Choroid plexus epithelial cell (primary cell): ENCODE measurements at places on chromosomes 12 and 14.

- DNase-seq = peak; percentile 57
Observed at GRCh38 chr12:86683568-86684304, 427.5 kb upstream of the MGAT4C start.

DNA sequence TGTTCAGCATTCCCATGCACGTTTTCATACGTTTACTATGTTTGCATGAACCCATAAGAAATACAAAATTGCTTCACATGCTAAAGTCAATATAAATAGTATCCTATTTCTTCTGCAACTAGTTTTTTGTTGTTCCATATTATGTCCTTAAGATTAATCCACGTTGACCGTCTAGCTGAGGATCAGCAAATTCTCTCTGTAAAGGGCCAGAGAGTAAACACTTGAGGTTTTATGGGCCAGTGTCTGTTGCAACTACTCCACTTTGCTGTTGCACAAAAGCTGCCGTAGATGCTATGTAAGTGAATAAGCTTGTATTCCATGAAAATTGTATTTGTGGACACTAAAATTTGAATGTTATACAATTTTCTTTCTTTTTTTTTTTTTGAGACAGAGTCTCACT lies 21.1 kb upstream of the PITPNM2 start:
- DNase-seq = no peak

- DNase-seq = no peak
Observed at GRCh38 chr12:125256634-125256936, 191.3 kb downstream of the AACS start.

DNA sequence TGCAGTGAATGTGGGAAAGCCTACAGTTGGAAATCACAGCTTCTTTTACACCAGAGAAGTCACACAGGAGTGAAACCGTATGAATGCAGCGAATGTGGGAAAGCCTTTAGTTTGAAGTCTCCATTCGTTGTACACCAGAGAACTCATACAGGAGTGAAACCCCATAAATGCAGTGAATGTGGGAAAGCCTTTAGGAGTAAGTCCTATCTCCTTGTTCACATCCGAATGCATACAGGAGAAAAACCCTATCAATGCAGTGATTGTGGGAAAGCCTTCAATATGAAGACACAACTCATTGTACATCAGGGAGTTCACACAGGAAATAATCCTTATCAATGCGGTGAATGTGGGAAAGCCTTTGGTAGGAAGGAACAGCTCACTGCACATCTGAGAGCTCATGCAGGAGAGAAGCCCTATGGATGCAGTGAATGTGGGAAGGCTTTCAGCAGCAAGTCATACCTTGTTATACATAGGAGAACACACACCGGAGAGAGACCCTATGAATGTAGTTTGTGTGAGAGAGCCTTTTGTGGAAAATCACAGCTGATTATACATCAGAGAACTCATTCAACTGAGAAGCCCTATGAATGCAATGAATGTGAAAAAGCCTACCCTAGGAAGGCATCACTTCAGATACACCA lies 24.6 kb downstream of the ZNF26 start:
- DNase-seq = no peak

DNA sequence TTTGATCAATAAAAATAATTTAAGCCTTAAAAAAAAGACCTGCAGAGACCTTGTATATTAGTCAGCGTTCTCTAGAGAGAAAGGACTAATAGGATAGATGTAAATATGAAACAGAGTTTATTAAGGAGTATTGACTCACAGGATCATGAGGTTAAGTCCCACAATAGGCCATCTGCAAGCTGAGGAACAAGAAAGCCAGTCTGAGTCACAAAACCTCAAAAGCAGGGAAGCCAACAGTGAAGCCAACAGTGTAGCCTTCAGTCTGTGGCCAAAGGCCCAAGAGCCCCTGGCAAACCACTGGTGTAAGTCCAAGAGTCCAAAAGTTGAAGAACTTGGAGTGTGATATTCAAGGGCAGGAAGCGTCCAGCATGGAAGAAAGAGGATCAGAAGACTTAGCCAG lies 66.3 kb downstream of the TBX5 start:
- no peak for DNase-seq

- no peak for DNase-seq
Observed at GRCh38 chr12:13198241-13198640, 1.7 kb downstream of the EMP1 start.

GRCh38 chr12:18578191-18578590 lies 159.6 kb downstream of the PLCZ1 start:
- DNase-seq = peak; percentile 39

DNA sequence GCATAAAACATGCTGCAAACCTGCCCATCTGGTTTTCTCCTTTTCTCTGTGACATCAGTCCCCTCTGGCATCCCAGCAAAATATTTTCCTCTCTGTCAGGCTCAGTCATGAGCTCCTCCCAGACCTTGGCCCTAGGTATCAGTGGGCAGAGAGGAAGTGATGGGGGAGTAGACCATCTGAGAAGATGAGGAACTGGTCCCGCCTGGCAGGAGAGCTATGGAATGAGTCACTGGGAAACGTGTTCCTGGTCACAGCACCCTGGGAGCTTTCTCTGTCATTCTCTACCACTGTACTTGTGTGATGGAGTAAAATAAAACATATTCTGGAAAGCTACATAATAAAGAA lies 5.0 kb upstream of the SRSF9 start:
- DNase-seq = peak; percentile 43

- DNase-seq = no peak
Observed at GRCh38 chr12:97160277-97160676, 253.2 kb downstream of the NEDD1 start.

GRCh38 chr12:54355104-54355815 lies 9.0 kb downstream of the GPR84 start:
- no peak for DNase-seq

GRCh38 chr12:51529651-51529970 lies 61.4 kb upstream of the SCN8A start:
- no peak for DNase-seq

DNA sequence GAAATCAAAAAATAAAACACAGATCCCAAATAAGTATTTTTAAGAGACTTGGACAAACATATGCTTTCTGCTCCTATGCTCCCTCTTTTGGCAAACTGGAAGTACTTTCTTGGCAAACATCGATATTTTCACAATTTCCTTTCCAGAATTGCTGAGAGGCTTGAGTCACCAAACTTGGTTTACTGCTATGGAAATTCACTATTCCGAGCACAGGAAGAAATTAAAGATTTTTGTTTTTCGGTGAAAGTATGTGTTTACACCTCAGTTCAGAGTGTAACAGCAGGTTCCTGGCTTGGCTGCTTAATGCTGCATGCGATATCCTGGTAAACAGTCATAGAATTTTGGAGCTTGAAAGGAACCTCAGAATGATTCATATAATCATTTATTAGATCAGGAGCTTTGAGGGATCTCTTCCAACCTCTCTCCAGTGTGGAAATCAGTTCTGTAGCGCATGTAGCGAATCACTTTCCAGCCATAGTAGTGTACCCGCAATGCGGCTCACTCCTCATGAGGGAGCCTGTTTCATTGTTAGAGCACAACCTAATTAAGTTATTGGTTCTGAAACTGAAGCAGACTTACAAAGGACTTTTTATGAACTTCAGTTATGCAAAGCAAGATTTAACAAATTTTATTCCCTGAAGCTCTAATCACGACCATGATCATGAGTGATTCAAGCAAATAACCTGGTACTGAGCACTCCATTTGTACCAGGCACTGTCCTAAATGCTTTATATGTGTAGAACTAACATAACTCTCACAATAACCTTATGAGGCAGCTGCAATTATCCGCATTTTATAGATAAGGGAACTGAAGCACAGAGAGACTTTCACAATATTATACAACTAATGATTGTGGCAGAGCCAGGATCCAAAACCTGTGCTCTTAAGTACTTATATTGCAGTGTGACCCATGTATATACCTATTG lies 56.4 kb upstream of the ATP2A2 start:
- peak; percentile 93 for DNase-seq

DNA sequence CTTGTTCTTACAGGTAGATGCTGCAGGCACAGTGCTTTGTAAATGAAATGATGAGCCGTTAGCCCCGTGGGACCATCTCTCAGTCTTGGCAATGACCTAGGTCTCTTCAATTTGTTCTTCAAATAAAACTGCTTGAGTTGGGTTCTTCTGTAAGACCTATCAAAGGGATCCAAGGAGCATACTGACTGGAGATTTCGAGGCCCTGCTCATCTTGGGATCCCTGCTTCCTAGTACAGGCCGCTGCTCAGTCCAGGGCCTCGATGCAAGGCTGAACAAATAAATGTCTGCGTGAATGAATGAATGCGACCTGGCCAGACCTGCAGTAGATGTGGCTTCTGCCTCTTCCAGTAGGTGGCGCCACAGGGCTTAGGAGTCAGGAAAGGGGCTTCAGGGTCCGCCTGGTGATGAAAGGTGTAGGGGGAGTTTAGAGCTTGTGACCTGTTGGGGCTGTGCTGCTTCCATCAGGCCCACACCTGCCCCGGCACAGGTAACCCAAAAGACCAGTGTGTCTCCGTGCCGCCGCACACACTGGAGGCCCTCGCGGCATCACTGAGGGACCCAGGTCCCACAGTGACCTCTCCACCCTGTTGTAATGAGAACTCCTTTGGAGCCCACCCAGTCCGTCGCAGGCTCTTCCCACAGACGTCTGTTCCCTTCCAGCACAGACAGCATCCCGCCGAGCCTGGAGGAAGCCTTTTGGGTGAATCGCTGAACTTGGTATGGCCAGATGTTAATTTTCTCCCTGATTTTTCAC lies 4.4 kb downstream of the CACNA1C start:
- DNase-seq = peak; percentile 68

GRCh38 chr12:68977909-68978610 lies 45.1 kb upstream of the CPM start:
- no peak for DNase-seq

- DNase-seq = no peak
Observed at GRCh38 chr12:63795944-63796343, 16.2 kb downstream of the RXYLT1 start.

DNA sequence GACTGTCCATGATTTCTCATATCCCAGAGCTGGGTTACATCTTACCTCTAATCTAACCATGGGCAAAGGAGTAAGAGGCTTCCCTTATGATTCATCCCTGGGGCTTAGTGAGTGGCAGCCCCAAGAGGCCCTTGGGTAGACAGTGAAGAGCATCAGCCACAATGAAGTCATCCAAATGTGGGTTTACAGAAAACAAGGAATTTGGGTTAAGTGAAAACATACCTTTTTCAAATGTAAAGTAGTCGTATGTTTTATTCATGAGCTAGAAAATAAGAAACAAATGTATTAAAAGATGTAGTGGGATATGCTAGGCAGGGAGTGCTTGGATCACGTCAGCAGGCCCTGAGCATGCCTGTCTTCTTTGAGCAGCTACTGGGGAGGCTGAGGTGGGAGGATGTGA lies 54.0 kb upstream of the ELK3 start:
- DNase-seq = peak; percentile 38

DNA sequence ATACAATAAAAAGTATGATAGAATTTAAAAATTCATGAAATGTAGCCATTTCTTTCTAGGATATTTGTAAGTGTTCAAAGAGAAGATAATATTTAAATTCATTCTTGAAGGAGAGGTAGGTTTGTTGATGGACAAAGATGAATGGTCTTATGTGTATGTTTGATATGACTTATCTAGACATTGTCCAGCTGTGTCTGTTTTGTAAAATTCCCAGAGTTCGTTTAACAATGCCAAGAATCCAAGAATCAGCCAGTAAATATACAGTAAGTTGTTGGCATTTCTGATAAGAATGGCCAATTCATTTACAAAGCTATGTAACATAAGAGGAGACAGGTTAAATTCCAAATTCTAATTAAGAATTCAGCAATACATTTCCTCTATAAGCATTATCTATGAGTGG lies 150.9 kb downstream of the ADAMTS20 start:
- no peak for DNase-seq

DNA sequence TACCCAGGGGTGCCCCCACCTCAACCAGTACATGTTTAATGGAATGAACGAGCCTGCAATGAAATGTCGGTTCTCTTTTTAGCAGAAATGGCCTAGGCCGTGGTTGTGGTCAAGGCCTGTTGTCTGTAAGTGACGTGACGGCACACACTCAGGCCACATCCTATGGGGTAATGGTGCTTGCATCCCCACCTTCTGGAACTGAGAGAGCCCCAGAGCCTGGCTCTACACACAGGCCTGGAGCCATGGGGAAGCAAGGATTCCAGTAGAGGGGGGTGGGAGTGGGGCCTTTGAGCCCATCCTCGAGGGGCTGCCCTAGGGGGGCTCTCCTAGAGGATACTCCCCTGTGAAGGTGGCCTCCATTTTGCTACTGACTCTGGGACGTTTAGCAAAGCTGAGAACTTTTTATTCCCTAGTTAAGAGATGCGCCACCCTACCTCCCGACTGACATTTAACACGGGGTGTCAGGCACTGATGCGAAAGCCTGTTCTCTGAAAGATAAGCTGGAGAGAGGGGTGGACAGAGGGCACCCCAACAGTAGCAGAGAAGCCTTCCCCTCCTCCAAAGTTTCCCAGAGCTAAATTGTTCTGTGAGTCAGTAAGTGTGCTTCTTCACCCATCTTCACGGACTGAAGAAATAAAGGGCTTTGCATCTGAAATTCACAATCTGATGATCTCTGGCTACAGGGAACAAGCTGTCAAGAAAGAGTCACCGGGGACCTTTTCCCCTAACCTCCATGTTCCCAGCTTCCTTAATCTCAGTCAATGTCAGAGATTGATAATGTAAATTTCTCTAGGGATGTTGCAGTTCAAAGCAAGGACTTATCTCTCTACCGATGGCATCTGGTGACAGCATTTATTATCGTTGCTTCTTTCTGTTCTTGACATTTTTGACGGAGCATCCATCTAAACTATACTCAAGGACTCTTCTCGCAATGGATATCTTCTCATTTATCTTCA lies 6.8 kb downstream of the RIN3 start:
- DNase-seq = no peak

- DNase-seq = no peak
Observed at GRCh38 chr12:47337581-47337980, 257.8 kb upstream of the AMIGO2 start.

- DNase-seq = no peak
Observed at GRCh38 chr12:119432949-119433348, 98.4 kb downstream of the CCDC60 start.

- no peak for DNase-seq
Observed at GRCh38 chr12:46219132-46219876, 49.5 kb downstream of the SLC38A1 start.

DNA sequence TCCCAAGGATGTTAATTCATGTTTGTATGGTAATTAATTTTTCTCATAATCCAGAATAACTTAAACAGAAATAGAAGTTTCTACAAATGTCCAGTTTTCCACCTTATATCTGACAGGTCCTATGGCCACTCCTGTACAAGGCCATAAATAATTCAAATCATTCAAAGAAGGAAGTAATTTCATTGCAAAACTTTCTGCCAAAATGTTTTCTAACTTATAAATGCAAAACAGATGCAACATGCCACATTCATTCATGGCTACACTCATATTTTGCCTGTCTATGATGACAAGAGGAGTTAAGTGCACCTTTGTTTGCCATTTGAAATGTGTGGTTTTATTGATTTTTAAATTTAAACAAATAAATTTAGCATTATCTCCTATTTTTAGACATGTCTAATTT lies 34.4 kb downstream of the ITPR2 start:
- no peak for DNase-seq

GRCh38 chr12:54409267-54409666 lies 9.8 kb downstream of the ITGA5 start:
- DNase-seq = no peak

- DNase-seq = peak; percentile 53
Observed at GRCh38 chr12:59444932-59445331, 150.9 kb upstream of the SLC16A7 start.

GRCh38 chr12:114685869-114686268 lies 1.9 kb upstream of the TBX3 start:
- DNase-seq = no peak

GRCh38 chr12:123119808-123120207 lies 31.1 kb downstream of the PITPNM2 start:
- no peak for DNase-seq

- no peak for DNase-seq
Observed at GRCh38 chr14:69666112-69666511, 54.7 kb downstream of the SUSD6 start.
